ENCODE measurements at places on chromosomes 12 and 14.
A peak's percentile ranks its signal among the peaks of the same experiment; 100 is the strongest.

DNA sequence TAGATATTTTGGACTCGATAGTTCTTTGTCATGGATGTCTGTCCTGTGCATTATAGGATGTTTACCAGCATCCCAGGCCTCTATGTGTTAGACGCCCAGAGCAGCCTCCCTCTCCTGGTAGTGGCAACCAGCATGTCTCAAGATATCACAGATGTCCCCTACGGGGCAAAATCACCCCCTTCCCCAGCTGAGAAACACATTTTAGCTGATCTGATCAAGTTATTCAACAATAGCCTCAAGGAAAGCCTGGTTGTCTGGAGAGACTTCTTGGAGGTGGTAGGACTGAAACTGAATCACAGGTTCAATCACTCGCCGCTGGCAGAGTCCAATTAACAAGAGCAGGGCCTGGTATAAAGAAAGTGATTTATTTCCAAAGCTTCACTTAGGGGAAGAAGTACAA, 17.6 kb downstream of the BDKRB1 start:
- DNase-seq = no peak

- no peak for DNase-seq
Measured at GRCh38 chr14:53764846-53765245, 191.8 kb downstream of the BMP4 start.

- DNase-seq = no peak
Measured at GRCh38 chr12:63919756-63920155, 75.3 kb downstream of the SRGAP1 start.

- no peak for DNase-seq
Measured at GRCh38 chr12:131671276-131671675, 39.6 kb upstream of the SFSWAP start.

- DNase-seq = no peak
Measured at GRCh38 chr12:52659395-52659794, 7.4 kb upstream of the KRT2 start.

DNA sequence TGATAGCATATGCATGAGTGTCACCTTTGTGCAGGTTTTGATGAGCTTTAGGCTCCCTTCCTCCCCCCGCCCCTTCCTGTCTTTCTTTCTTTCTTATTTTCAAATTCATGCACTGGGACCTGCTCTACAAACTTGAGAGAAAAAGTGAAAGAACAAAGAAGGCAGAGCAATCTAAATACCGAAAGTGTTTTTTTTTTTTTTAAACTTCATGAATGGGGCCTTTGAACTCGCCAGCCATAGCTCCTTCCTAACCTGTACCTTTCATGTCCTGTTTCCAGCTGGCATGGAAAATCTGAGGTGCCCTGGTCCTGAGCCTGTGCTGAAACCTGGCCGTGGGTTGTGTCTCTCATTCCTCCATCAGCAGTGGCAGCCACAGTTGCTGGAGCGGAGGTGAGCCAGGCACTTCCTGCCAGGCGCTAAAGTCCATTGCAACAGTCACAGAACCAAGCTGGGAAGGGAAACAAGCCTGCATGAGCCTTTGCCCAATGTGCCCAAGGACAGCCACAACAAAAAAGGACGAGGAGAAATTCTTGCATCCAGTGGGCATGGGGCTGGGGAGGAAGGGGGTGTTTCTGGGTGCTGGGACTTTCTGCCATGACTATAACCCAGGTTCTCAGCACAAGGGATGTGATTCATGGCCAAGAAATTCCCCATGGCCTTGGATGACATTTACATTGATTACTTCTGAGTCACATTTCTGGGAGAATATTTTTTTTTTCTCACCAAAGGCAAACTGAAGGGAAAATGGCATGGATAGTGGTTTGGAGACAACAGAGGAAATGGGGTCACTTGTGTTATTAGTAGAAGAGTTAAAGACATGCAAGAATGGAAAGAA, 102.7 kb downstream of the TMEM30B start:
- DNase-seq = no peak

GRCh38 chr14:103232831-103233319, 101.2 kb upstream of the EIF5 start:
- no peak for DNase-seq

DNA sequence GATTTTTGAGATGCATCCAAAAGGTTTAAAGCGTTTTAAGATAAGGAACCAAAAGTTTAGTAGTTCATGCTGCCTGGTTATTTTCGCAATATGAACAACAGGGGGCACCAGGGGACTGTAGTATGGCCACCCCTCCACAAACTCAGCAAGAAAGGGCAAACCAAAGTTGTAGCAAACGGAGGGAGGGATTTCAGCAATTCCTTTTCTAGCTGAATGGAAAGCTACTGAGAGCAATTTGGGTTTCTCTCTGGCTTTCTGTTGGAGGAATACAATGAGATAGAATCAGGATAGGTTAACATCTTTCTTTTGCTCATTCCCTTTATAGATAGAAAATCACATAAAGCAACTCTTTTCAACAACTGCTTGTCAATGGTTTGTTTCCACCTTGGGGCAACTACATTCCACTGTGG, 62.5 kb downstream of the DRAM1 start:
- peak; percentile 90 for DNase-seq

DNA sequence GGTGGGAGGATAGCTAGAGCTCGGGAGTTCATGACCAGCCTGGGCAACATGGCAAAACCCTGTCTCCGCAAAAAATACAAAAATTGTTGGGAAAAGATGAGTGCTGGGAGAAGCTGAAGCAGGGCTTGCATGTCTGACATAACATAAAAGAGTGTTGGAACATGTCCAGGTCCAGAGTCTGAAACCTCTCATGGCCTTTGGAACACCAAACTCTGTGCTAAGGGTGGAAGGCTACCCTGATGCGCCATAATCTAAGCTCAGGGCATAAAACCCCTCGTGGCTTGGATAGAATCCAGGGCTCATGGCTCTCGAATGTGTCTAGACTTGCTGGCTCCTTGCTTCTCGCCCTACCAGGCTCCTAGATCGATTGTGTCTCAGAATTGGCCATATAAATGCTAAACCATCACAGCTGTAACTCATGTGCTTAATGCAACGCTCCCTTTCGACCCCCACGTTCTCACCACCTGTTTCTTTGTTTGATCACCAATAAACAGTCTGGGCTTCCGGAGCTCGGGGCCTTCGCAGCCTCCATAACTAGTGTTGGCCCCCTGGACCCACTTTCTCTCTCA, 6.7 kb upstream of the CLEC7A start:
- peak; percentile 7 for DNase-seq

DNA sequence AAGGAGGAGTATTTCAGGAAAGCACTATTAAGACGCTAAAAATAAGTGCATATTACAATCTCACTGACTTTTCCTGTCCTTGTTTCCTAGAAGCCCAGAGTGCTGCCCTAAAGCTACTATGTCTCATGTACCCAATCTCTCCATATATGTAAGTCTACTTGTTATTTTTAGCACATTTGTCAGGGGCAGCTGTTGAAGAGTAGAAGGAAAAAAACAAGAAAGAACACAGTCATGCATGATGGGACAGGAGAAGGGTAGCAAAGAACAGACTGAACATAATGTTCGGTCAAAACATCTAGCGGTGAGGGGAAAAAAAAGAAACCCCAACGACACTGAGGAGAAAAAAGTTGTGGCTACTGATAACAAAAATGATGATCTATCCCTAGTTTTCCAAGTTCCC, 14.3 kb downstream of the YBX3 start:
- no peak for DNase-seq

DNA sequence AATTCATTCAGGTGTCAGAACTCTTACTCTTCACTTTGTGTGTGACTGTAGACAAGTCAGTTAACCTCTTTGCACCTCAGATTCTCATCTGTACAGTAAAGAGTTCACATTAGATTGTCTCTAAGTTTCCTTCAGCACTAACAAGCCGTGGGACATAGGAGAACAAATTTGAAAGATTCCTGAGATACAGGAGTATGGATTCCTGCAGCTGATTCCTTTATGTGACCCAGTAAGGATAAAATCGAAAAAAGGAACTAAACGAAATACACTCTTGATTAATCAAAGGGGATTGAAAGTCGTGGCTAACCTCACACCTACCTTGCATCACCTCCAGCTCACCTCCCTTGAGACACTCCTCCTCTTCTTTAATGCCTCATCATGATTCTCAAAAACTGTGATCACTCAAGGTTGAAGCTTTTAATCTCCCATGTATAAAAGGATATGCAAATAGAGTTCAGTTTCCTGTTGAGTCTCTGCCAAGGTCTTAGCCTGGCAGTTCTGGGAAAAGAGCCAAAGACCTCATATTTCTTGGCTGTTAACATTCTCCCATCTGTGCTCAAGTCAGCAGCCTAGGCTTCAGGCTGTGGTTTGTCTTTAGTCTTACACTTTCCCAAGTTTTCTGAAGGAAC, 156.6 kb downstream of the DAD1 start:
- peak; percentile 97 for DNase-seq

DNA sequence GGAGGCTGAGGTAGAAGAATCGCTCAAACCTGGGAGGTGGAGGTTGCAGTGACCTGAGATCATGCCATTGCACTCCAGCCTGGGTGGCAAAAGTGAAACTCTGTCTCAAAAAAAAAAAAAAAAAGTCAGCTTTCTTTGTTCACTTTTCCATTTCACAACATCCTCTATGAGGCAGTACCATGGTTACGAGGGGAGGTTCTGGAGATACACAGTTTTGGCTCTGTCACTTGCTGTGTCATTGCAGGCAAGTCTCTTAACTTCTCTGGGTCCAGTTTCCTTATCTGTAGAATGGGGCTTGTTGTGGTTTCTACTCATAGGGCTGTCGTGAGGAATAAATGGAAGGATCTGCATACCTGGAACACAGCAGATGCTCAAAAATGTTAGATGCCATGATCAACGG, 75.6 kb upstream of the SLC24A4 start:
- peak; percentile 26 for DNase-seq

DNA sequence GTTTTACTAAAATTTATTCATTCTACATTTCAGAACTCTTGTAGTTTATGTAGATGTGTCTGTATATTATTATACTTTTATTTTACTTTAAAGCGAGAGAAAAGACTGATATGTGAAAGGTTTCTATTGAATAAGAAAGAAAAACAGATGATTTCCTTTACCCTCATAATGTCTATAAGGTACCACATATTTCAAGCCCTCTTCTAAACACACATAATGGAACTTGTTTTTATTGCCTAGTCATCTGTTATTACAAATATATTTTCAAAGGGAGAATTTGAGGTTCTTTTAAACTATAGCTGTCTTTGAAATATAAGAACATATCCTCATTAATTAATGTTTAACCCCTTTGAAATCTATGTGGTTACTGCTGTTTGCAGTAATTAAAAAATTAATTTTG, 34.5 kb downstream of the NAV3 start:
- DNase-seq = no peak

DNA sequence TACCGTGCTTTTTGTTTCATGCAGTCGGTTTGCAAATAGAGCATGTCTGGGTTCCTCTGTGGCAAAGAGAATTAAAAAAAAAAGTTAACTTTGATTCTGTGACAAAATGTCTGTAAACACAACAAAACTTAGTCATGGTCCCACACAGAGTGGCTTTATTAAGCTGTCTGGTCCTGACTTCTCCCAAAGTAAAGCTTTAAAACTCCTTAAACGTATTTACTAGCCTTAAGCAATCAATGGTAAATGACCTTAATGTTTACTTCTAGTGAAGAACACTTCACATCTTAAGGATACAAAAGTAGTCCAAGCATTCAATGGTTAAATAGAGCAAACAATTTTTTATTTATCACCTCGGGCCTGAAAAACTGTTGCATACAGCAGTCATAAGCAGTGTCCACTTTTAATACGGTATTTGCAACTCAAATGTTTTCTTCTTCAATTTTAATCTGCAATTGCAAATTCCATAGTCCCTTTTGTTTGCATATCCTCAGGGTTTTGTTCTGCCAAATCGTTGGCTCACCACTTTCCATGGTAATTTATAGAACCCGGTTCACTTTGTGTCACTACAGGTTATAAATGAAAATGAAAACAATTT, 453.0 kb upstream of the MIS18BP1 start:
- DNase-seq = no peak

GRCh38 chr12:79250186-79250585, 385.6 kb downstream of the SYT1 start:
- DNase-seq = no peak

DNA sequence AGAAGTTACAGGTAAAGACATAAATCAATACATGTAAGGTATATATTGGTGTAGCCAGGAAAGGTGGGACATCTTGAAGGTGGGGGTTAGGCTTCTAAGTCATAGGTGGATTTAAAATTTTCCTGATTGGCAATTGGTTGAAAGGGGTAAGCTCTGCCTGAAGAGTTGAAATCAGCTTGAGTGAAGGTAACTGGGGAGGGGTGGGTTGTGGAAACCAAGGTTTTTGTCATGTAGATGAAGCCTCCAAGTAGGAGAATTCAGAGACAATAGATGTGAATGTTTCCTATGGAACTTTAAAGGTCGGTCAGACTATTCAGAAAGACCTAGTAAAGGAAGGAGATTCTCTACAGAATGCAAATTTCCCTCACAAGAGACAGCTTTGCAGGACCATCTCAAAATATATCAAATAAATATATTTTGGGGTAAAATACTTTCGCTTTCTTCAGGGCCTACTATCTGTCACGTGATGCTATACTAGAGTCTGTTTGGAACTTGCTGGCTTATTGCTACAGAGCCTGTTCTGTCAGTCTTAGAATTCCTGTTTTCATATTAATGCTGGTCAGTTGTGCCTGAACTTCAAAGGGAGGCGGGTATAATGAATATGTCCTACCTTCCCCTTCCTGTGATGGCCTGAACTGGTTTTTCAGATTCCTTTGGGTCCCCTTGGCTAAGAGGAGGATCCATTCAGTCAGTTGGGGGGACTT, 20.6 kb upstream of the SPATA7 start:
- DNase-seq = no peak

DNA sequence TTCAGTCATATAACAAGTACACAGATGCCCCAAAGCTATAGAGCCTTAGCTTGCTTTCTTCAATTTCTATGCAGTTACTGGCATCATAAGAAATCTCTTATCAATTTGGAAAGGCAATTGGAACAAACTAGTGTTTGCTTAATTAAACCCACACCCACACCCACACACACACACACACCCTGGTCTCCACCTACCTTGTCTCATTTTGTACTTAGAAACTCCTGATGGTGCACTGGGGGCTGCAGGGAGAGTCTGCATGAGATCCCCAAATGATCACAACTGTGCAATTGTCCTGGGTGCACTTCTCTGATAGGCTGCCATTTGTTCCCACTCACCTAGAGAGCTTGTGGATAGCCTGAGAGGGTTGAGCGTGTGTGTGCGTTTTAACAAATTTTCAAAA, 40.5 kb upstream of the PTCSC3 start:
- no peak for DNase-seq

GRCh38 chr12:65528127-65528526, 249.6 kb downstream of the MSRB3 start:
- no peak for DNase-seq

All from hematopoietic multipotent progenitor cell treated with erythropoietin and hydrocortisone succinate and interleukin-3 and kit ligand, for 4 days (in vitro differentiated cells).